HS-27A (cell line): ENCODE measurements at places on chromosomes 1 and 21.

GRCh38 chr1:72397786-72398185 is 115.4 kb upstream of the NEGR1 start:
- peak; percentile 74 for DNase-seq

DNA sequence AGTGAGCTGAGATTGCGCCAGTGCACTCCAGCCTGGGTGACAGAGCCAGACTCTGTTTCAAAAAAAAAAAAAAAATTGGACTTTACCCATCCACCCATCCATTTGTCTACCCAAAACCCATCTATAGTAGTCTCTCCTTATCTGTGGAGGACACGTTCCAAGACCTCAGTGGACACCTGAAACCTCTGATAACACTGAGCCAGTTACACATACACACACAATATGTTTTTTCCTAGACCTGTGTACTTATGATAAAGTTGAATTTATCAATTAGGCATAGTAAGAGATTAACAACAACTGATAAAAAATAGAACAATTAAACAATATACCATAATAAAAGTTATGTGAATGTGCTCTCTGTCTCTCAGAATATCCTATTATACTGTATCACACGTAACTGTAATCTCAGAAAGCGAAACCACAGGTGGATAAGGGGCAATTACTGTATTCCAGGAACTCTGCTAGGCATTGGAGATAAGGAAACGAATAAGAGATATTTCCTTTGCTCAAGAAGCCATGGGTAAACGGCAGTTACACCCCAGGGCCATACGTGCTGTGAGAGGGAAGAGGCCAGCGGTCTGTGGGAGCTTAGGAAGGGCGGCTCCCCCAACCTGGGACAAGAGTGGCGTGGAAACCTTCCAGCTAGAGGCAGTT is 84.2 kb upstream of the DISP3 start:
- no peak for DNase-seq

DNA sequence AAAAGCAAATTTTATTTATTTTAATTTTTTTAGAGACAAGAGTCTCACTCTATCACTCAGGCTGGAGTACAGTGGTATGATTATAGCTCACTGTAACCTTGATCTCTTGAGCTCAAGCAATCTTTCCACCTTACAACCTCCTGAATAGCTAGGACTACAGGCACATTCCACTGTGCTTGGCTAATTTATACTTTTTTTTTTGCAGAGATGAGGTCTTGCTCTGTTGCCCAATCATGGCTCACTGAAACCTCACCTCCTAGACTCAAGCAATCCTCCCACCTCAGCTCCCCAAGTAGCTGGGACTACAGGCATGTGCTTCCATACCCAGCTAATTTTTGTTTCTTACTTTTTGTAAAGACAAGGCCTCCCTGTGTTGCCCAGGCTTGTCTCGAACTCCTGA is 49.5 kb downstream of the DR1 start:
- no peak for DNase-seq

GRCh38 chr1:168933141-168933805 is 173.2 kb upstream of the ATP1B1 start:
- no peak for DNase-seq
